Activated CD8-positive, alpha-beta T cell treated with anti-CD3 and anti-CD28 coated beads for 36 hours (primary cell): ENCODE measurements at places on chromosomes 3 and 15. TPM values are rescaled to one million over a fixed set of nuclear protein-coding genes. Genes with fewer than 3 reads are reported as not detected.

- no peak overlapping the region for H3K4me3 ChIP-seq
- H3K27ac ChIP-seq = peak overlapping the region; percentile 46
- peaks cover 24% of the 10 kb centered on the region for H3K27me3 ChIP-seq
- peaks cover 16% of the 10 kb centered on the region for H3K4me1 ChIP-seq
- no peaks in the 10 kb centered on the region for H3K36me3 ChIP-seq
- peak; percentile 56 for DNase-seq
These were observed 23.2 kb downstream of the SHC4 start for GRCh38 chr15:48940508-48940907.

DNA sequence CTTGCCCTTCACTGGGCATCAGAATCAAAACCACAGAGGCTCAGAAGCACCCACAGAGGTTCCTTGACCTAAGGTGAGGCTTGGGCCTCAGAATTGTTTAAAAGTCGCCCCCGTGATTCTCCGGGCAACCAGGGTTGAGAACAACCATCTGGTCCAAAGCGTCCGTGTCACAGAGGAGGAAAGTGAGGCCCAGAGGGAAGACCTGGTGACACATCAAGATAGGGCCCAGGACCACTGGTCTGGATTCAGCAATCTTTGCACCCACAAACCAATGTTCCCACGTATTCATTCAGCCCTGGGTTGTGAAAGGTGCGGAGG lies 272.6 kb downstream of the UACA start:
- no peak overlapping the region for H3K27ac ChIP-seq
- peaks cover 80% of the 10 kb centered on the region for H3K4me1 ChIP-seq
- H3K27me3 ChIP-seq = peaks cover 19% of the 10 kb centered on the region
- no peaks in the 10 kb centered on the region for H3K36me3 ChIP-seq
- DNase-seq = no peak
- H3K4me3 ChIP-seq = no peak overlapping the region

DNA sequence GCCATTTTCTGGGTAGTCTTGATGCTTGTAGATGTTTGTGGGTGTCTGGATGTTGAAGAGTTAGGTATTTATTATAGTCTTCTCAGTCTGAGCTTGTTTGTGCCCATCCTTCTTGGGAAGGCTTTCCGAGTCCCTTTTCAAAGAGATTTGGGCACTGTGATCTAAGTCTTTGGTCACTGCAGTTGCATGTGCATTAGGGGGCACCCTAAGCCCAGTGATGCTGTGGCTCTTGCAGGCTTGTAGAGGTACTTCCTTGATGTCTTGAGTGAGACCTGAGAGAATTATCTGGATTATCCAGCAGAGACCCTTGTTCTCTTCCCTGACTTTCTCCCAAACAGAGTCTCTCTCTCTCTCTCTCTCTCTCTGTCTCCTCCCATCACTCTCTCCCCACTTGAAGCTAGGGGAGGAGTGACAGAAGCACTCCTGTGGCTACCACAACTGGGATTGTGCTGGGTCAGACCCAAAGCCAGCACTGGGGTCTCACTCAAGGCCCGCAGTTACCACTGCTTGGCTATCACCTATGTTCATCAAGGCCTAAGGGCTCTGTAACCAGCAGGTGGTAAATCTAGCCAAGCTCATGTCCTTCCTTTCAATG lies 68.5 kb downstream of the TMCO5A start:
- peak; percentile 40 for DNase-seq
- H3K4me1 ChIP-seq = no peaks in the 10 kb centered on the region
- H3K36me3 ChIP-seq = no peaks in the 10 kb centered on the region
- no peaks in the 10 kb centered on the region for H3K27me3 ChIP-seq

DNA sequence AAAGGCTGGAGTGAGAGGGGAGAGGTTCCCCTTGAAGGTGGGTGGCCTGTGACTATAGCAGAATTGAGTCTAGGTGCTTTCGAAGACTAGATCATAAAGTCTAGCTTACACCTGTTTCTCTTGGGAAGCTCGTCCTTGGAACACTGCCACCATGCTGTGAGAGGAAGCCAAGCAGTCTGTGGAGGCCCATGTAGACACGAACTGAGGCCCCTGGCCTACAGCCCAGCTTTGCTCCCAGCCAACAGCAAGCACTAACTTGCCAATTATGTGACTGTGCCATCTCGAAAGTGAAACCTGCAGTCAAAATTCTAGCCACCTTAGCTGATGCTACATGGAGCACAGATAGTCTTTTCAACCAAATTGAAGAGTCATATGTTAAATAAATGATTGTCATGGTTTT lies 190.5 kb upstream of the NECTIN3 start:
- no peaks in the 10 kb centered on the region for H3K27me3 ChIP-seq
- no peak overlapping the region for H3K4me3 ChIP-seq
- peak; percentile 17 for DNase-seq
- no peaks in the 10 kb centered on the region for H3K36me3 ChIP-seq
- no peaks in the 10 kb centered on the region for H3K4me1 ChIP-seq
- no peak overlapping the region for H3K27ac ChIP-seq

DNA sequence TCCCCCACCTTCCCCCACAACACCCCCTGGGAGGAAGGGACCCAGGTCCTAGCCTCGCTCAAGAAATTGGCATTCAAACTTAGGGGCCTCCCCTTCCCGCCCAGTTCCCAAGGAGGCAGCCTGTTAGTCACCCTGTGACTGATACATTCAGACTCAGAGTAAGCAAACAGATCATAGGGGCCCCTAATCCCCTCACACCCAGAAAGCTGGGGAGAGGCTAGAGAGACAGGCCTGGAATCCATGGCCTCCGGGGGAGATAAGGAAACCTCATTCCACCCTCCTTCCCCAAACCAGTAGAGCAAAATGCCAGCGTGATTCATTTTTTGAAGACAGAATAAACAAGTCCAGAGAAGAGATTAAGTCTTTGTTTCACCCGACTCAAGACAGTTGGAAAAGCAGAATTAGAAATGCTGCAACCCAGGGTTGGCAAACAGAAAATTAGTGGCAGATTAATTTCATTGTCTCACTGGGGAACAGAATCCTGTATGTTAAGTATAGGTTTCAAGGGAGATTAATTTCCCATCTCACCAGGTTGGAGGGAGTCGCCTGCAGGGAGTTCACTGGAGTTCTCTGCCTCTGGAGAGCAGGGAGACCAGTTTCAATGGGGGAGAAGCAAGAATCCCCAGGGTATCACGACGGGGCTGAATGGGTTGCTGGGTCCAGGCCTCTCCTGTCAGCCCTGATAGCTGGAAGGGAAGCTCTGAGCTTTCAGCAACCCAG lies 268.3 kb downstream of the UACA start:
- no peak overlapping the region for H3K4me3 ChIP-seq
- no peaks in the 10 kb centered on the region for H3K36me3 ChIP-seq
- no peak overlapping the region for H3K27ac ChIP-seq
- DNase-seq = peak; percentile 82

- H3K27me3 ChIP-seq = no peaks in the 10 kb centered on the region
- peak within 1 kb of the TSS; percentile 40 for H3K4me3 ChIP-seq
- peaks cover 16% of the 10 kb centered on the region for H3K36me3 ChIP-seq
- peak within 1 kb of the TSS; percentile 77 for H3K27ac ChIP-seq
These were observed at the start of gene CD80 for GRCh38 chr3:119559441-119559963. TSS of gene CD80 (minus strand) at chr3:119559614. CDS start at chr3:119557728, 1,886 bp downstream.

DNA sequence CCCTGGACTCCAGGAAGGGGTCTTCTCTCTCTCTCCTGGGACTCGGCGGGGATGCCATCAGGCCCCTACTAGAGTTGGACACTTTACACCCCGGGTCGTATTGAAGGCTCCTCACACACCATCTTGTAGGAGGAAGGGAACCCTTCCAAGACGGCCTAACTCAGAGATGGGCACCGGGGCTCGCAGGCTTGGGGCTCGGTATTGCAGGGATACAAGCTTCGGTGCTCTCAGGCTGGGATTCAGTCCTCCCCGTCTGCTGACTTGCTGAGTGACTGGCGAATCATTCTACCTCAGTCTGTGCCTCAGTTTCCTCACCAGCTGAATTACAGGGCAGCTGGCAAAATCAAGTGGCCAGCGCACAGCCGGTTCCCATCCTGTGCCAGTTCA lies 419 bp upstream of the CALML4 start:
- DNase-seq = no peak
- H3K27ac ChIP-seq = no peak overlapping the region
- peaks cover 21% of the 10 kb centered on the region for H3K4me1 ChIP-seq
- H3K27me3 ChIP-seq = no peaks in the 10 kb centered on the region

Gene NR2E3
- not detected for total RNA-seq

- H3K27ac ChIP-seq = no peak overlapping the region
- no peak overlapping the region for H3K4me3 ChIP-seq
- H3K36me3 ChIP-seq = no peaks in the 10 kb centered on the region
- no peak for DNase-seq
These were observed 79.4 kb downstream of the CORO2B start for GRCh38 chr15:68658151-68658550.

Gene UROC1
- total RNA-seq = not detected

DNA sequence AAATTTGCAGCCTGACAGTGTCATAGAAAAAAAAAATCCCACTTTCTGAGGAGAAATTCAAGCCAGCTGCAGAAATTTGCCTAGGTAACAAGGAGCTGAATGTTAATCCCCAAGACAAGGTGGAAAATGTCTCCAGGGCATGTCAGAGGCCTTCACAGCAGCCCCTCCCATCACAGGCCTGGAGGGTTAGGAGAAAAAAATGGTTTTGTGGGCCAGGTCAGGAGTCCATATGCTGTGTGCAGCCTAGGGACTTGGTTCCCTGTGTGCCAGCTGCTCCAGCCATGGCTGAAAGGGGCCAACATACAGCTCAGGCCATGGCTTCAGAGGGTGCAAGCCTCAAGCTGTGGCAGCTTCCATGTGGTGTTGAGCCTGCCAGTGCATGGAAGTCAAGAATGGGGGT lies 11.2 kb downstream of the CD200R1 start:
- H3K36me3 ChIP-seq = peaks cover 39% of the 10 kb centered on the region
- no peak overlapping the region for H3K27ac ChIP-seq
- H3K4me1 ChIP-seq = peaks cover 43% of the 10 kb centered on the region
- no peak for DNase-seq
- no peak overlapping the region for H3K4me3 ChIP-seq

DNA sequence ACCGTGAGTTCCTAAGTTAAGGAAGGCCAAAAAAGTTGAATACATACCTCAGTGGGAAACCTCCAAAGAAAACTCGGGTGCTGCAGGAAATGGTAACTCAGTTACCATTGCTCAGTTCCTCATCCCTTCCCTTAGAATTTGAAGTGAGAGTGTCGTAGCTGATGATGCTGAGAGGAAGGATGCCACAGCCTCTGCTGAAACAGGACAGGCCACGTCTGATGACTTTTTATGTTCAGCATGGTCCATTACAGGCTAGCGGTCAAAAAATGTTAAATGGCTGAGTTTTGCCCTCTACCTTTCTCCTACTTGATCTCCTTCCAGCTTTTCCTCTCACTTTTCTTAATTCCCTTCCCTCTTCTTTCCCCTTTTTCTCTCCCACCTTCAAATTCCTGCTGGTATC lies 135.5 kb downstream of the GHSR start:
- H3K4me1 ChIP-seq = peaks cover 1% of the 10 kb centered on the region
- no peak for DNase-seq
- H3K36me3 ChIP-seq = peaks cover 9% of the 10 kb centered on the region
- H3K27ac ChIP-seq = no peak overlapping the region
- no peak overlapping the region for H3K4me3 ChIP-seq

Gene GRAMD1C
- total RNA-seq = 0.61 TPM

- peaks cover 50% of the 10 kb centered on the region for H3K4me1 ChIP-seq
- H3K27me3 ChIP-seq = no peaks in the 10 kb centered on the region
- H3K27ac ChIP-seq = peak overlapping the region; percentile 73
- DNase-seq = peak; percentile 49
These were observed 562 bp downstream of the NBEAL2 start for GRCh38 chr3:46979958-46980497.

Gene GOLGA6B
- not detected for total RNA-seq

Gene FOXB1
- 0.36 TPM for total RNA-seq

DNA sequence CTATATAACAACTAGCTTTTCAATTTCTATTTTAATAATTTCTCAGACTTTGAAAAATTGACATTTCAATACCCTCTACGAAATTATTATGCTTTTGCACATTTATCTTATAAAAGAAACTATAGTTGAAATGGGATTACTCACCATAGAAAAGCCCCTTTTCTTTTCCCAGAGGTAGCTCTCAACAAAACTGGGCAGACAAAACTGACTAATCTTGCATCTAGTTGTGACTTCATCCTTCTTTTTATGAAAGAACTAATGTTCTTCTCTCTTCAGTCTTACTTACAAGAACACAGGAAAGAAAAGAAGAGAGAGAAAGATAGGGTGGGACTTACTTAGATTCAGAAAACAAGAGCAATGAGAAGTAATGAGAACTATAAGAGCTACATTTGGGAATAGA lies 61.0 kb downstream of the GPR160 start:
- H3K36me3 ChIP-seq = peaks cover 48% of the 10 kb centered on the region
- H3K27ac ChIP-seq = peak overlapping the region; percentile 80
- H3K4me3 ChIP-seq = no peak overlapping the region
- peaks cover 19% of the 10 kb centered on the region for H3K4me1 ChIP-seq
- DNase-seq = no peak
- no peaks in the 10 kb centered on the region for H3K27me3 ChIP-seq

- H3K27ac ChIP-seq = no peak overlapping the region
- no peaks in the 10 kb centered on the region for H3K27me3 ChIP-seq
- no peaks in the 10 kb centered on the region for H3K4me1 ChIP-seq
- DNase-seq = no peak
- no peak overlapping the region for H3K4me3 ChIP-seq
These were observed 71.5 kb downstream of the FAM174B start for GRCh38 chr15:92584105-92584504.

DNA sequence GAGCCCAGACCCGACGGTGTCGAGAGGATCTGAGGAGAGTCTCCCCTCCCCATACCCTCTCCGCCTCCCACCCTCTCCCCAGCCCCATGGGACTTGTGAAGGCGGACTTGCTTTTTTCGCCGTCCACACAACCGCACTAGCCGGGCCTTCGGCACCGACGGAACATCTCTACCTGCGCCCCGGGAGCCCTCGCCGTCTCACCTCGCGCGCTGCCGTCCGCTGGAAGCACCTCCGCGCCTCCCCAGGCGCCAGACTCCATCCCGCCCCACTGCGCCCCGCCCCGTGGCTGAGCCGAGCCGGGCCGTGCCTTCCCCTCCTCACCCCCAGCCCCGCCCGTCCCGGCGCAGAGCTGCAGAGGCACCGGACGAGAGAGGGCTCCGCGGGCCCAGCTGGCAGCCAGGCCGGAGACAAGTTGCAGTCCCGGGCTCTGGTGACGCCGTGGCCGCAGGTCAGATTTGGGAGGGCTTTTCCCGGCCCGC lies at the start of the genes DUOX1 and DUOXA1:
DUOX1 (plus strand) TSS at position 344 of the 479 bp plus-strand sequence. CDS start 1,973 bp downstream, outside the sequence.
DUOXA1 (minus strand) TSS at position 229 of the 479 bp plus-strand sequence. CDS start 6,865 bp downstream, outside the sequence.
- peak; percentile 47 for DNase-seq
- no peaks in the 10 kb centered on the region for H3K36me3 ChIP-seq
- peaks cover 2% of the 10 kb centered on the region for H3K4me1 ChIP-seq
- H3K27me3 ChIP-seq = peaks cover 61% of the 10 kb centered on the region
- no peak within 1 kb of the TSS for H3K27ac ChIP-seq

Gene HSPBAP1
- 4.0 TPM for total RNA-seq

- H3K27me3 ChIP-seq = no peaks in the 10 kb centered on the region
- H3K27ac ChIP-seq = peak overlapping the region; percentile 36
- no peaks in the 10 kb centered on the region for H3K36me3 ChIP-seq
- peaks cover 7% of the 10 kb centered on the region for H3K4me1 ChIP-seq
- H3K4me3 ChIP-seq = no peak overlapping the region
- DNase-seq = no peak
These were observed 140.2 kb downstream of the ITPR1 start for GRCh38 chr3:4633078-4634004.
